NCI-H2227 treated with DMSO at 0.1 percent for 48 hours (cell line): ENCODE measurements at places on chromosomes 13 and 19.
A peak's percentile ranks its signal among the peaks of the same experiment; 100 is the strongest.

DNA sequence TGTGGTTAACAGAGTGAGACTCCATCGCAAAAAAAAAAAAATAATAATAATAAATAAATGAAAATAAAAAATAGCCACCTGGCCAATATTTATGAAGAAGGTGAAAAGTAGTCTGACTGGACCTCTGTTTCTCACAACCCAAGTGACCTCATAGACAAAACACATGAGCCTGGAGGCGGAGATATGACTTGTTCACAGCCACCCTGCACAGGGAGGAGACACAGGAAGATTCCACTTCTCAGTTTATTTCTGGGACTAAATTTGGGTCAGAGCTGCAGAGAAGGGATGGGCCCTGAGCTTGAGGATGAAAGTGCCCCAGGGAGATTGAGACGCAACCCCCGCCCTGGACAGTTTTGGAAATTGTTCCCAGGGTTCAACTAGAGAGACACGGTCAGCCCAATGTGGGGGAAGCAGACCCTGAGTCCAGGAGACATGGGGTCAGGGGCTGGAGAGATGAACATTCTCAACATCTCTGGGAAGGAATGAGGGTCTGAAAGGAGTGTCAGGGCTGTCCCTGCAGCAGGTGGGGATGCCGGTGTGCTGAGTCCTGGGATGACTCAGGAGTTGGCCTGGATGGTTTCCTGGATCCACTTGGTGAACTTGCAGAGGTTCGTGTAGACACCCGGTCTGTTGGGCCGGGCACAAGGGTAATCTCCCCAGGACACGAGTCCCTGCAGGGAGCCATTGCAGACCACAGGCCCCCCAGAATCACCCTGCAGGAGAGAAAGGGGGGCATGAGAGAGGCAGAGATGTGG, 9.6 kb downstream of the KLK5 start:
- DNase-seq = no peak

GRCh38 chr19:54231077-54231931, 8.5 kb upstream of the LILRB3 start:
- DNase-seq = peak; percentile 98

DNA sequence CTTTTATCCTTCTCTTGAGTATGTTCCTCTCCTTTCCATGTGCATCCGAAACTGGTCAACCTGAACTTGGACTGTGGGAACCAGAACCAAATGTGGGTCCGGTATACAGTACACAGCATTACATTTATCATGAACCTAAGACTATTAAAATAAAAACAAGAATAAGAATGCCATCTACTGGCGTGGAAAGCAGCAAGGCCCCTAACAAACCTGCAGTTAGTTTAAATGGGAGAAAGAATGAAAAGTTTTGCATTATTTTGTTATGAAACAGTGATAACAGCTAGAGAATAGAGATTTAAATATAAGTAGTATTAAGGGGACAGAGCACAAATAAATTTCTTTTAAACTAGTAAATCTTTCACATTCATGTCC, 159.5 kb downstream of the RBM26 start:
- no peak for DNase-seq

GRCh38 chr13:33285420-33286124, at the start of gene STARD13:
STARD13 (minus strand) TSS chr13:33285755; CDS start chr13:33285638, 117 bp downstream.
- peak; percentile 65 for DNase-seq

DNA sequence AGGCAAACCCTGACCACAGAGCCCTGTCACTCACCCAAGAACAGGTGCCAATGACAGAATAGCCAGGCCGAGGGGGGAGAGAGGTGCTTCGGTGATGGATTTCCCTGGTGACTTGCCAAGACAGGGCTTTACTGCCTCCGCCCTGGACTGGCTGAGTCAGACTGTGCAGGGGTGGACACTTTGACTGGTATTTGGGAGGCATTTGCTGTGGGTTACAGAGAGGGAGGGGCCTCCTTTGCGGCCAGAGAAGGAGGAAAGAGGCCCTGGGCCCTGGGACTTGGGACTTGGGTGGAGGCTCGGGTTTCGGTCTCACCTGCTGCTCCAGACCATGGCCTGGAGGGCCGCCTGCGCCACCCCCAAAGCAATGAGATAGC, 4.6 kb upstream of the EPS8L1 start:
- DNase-seq = no peak

GRCh38 chr13:26985285-26985878, 186.2 kb downstream of the USP12 start:
- peak; percentile 56 for DNase-seq

DNA sequence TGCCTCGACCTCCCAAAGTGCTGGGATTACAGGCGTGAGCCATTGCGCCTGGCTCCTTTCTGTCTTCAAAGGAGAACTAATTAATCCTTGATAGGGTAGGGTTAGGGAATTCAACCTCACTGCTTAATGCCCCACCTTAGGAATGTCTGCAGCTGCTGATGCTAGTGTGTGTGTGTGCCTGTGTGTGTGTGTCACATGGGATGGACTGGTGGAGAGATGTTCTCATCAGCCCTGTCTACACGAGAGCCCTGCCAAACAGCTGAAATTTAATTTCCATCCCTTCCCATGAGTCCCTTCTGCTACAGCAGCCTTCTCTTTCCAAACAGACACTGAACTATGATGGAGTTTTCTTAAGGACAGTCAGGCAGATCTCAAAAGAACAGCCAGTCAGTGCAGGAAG, 46.5 kb upstream of the CLDN10 start:
- no peak for DNase-seq

DNA sequence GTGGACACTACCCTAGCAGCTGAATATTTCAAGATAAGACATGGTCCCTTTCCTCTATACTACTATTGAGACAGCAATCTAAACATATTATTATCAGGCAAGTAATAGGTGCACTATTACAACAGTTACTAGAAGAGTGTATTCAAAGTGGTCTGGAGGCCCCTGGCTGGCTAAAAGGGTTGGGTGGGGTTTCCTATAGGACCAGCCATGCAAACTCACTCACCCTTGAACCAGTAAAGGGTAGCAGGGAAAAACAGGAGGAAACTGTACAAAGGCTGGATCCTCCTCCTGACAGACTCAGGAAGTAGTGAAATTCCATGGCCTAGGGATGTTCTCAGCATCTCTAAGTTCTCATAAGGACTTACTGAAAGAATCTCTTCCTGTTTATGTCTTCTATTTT, 7.7 kb downstream of the SMAD9 start:
- no peak for DNase-seq

- DNase-seq = no peak
These were observed 11.1 kb downstream of the TEX101 start for GRCh38 chr19:43425567-43426392.

GRCh38 chr13:29865934-29866333, 15.5 kb upstream of the UBL3 start:
- no peak for DNase-seq

DNA sequence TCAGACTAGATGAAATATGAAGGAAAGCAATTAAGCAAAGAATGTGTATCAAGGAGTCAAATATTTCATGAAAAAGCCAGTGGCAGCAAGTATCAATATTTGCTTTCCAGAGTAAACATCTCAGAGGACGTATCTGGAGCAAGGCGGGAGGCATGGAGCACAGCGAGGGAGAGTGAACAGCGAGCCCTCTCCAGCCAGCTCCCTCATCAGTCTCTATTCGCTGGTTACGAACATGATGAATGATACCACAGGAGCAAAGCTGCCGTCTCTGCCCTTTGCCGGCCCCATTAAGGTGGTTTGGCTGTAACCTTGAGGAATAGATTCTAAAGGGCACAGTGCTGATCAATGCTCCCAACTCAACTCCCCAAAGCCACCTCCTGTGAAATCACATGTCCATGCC, 95.8 kb downstream of the CCNA1 start:
- DNase-seq = no peak

GRCh38 chr19:44744871-44745332, 3.6 kb upstream of the BCL3 start:
- no peak for DNase-seq

DNA sequence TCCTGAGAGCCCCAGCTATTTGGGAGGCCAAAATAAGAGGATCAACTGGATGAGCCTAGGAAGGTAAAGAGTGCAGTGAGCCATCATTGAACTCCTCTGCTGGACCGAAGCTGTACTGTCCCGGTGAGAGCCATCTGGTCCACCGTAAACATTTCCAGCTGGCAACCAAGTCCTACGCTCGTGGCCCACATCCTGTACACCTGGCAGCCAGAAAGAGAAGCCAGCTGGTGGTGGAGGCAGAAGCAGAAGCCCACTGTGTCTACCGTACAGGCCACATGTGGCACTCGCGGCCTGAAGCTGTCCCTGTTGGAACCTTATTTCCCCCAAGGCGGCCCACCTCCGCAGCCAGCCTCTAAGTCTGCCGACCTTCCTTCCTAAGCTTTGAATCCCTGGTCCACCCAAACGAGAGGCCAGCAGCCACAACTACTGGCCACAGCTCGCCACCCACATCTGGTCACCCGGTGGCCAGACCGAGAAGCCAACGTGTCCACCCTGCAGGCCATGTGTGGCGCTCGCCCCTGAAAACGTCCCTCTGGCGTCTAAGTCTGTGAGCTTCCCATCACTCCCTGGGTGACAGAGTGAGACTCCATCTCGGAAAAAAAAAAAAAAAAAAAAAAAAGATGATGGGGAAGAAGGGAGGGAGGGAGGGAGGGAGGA, 14.2 kb upstream of the ZNF91 start:
- no peak for DNase-seq

DNA sequence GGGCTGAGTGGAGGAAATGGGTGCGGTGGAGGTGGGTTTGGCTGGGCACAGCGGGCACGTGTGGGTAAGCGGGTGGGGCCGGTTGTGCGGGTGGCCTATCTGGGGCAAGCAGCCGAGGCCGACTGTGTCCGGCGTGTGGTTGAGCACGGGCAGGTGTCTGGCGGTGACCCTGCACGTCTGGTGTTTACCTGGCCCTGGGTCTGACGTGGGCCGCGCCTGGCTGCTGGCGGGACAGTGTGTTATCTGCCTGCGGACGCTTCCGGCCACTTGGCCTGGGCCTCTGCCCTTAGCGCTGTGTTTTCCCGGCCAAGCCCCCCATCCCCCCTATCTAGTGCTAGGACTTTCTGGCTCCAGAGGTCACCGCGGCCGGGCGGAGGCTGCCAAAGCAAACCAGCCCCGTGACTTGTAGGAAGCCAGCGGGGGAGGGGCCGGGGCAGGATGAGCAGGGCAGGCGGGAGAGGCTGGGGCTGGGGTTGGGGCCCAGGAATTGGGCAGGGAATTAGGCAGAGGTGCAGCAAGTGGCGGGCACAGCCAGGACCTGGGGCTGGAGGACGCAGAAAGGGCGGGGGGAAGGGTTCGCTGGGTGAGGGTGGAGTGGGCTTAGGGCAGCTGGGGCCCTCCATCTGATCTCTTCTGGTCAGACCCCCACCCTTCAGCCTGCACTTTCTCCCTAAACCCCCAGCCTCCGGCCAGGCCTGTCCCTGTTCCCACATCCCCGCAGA, 534 bp upstream of the HPN start:
- no peak for DNase-seq

DNA sequence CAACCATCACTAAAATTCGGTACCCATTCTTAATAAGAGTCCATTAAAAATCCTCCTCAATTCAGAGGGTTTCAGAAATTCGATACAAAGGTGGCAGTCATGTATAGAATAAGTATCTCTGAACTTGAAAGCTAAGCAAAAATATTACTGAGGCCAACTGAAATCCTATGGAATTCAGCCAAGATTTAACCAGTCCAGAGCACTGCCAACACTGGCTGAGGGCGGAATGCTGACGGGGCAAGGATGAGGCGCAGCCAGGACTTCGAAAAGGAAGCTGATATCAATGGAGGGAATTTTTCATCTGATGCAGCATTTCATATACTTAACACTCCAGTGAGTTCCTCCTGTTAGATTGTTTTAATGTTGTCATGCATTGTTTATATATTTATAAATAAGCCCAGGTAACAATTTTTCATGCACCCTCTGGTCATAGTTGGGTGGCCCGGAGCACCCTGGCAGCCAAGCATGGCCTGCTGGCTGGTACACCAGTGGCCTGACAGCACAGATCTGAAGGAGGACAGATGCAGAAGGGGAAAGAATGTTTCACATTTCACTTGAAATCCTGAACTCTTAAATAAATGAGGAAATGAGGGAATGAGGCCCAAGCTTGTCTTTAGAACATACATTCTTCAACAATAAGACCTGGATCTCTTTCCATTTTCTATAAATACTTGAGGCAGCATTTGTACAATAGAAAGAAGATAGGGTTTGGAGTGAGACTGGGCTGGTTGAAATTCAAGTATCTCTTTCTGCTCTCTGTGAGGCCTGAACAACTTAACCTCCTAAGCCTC, 41.5 kb downstream of the WDFY2 start:
- DNase-seq = no peak

- no peak for DNase-seq
These were observed 51.7 kb downstream of the KATNAL1 start for GRCh38 chr13:30255696-30256095.

DNA sequence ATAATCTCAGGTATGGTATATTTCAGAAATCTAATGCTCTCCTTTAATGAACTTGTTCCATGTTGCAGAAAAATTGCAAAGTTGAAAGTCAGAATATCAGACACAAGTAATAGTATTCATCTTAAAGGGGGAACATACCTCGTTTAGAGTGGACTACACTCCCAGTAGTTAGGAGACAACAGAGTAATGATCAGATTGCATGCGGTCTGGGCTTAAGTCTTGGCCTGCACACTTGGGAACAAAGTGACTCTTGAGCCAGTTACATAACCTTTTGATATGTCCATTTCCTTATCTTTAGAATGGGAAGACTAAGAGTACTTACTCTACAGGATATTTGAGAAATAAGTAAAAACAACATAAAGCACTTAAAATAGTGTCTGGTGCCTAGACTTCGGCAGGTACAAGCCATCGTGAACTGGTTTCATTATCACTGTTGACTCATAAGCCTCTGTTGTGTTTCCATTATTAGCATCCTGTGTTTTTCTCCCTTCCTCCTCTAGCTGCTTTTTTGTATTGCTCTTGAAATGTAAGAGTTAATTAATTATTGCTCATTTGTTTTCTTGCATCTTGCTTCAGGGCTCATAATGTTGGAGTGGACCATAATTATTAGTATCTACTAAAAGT, 53.0 kb downstream of the DPY19L3 start:
- no peak for DNase-seq

DNA sequence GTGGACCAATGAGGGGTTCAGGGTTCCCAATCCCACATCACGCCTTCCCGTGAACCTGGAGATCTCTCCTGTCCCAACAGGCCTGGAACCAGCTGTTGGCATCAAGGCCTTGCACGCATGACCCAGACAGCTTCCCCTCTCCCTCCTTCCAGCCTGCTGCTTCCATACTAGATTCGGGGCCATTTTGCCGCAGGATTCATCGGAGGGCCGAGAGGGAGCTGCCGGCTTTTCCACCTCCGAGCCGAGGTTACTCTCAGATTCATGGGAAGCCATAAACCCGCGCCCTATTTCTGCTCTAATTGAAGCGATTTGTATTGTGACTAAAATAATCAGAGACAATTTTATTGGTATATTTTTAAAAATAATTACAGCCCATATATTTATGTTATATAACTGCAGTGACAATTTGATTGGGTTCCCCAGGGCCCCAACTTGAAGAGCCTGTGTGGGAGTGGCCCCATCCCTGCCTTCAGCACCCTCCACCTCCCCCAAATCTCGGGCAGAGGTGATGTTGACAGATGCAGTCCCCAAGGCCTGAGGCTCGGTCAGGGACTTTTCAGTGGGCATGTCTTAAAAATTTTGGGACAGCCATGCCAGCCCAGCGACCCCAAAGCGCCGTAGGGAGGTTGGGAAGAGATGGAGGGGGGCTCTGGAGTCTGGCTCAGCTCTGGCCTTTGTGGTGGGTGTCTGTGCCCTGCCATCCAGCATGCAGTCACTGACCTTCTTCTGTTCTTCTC, 30.8 kb upstream of the PEPD start:
- DNase-seq = no peak
